Type B pancreatic cell (in vitro differentiated cells): ENCODE measurements at places on chromosomes 16 and 17. TPM values are rescaled to one million over a fixed set of nuclear protein-coding genes. Genes with fewer than 3 reads are reported as not detected.
A peak's percentile ranks its signal among the peaks of the same experiment; 100 is the strongest.

Gene HSPB9
- total RNA-seq, result 0.36 TPM in 1 of 2 replicates, not detected in the other

Gene KRT222
- 0.34 and 0.74 TPM in 2 replicates for total RNA-seq

Gene SLFN13
- 14.3 and 17.1 TPM in 2 replicates for total RNA-seq

Gene MYH4
- 0.12 TPM in 2 replicates for total RNA-seq

Gene IGSF6
- not detected in 2 replicates for total RNA-seq

Gene WFIKKN1
- total RNA-seq, result 0.71 and 9.0 TPM in 2 replicates

DNA sequence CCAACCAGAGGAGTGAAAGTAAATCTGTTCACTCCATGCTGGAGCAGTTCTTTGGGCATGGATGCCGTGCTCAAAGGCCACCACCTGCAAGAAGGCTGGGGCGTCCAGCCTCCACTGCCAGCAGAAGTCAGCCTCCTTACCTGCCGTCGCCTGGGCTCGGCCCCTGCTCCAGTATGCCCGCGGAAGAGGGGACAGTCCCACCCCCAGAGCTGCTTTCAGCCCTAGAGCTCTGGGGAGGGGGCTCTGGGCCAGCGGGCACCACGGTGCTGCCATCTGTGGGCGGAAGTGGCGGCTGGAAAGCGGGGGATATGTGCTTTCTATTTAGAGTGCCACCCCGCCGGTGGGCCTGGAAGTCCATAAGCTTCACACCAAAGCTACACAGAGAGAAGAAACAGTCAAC is 75.9 kb downstream of the ARHGAP17 start:
- no peak for DNase-seq
- H3K4me3 ChIP-seq, result no peak overlapping the region
- no peak overlapping the region for H3K27ac ChIP-seq
- H3K36me3 ChIP-seq, result peaks cover 19% of the 10 kb centered on the region
- H3K4me1 ChIP-seq, result no peaks in the 10 kb centered on the region
- H3K27me3 ChIP-seq, result no peaks in the 10 kb centered on the region

DNA sequence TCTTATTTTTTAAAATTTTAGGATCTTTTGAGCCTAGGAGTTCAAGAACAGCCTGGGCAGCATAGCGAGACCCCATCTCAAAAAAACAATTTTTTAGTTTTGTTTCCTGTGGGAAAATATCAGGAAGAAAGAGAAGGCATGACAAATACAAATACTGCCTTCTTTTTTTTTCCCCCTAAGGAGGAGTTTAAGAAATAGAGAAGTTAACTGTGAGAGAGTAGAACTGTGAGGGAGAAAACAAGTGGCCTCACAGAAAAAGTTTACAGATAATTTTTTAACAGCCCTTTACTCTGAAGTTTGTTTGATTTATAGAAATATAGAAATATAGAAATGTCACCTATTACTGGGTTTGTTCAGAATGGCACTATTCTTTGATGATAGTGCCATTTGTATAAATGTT is 21.1 kb downstream of the TTYH2 start:
- no peak for DNase-seq
- no peaks in the 10 kb centered on the region for H3K36me3 ChIP-seq
- H3K27me3 ChIP-seq, result peaks cover 3% of the 10 kb centered on the region
- H3K27ac ChIP-seq, result no peak overlapping the region

GRCh38 chr16:88408561-88409142 is 25.9 kb downstream of the ZNF469 start:
- H3K36me3 ChIP-seq, result no peaks in the 10 kb centered on the region
- no peak overlapping the region for H3K27ac ChIP-seq
- H3K4me3 ChIP-seq, result no peak overlapping the region
- no peak for DNase-seq
- peaks cover 10% of the 10 kb centered on the region for H3K4me1 ChIP-seq

- no peaks in the 10 kb centered on the region for H3K27me3 ChIP-seq
- no peak for DNase-seq
- H3K36me3 ChIP-seq, result peaks cover 4% of the 10 kb centered on the region
Measured at GRCh38 chr16:87345726-87346424, 28.7 kb upstream of the C16orf95 start.

- peaks cover 14% of the 10 kb centered on the region for H3K27me3 ChIP-seq
- H3K4me3 ChIP-seq, result no peak overlapping the region
- DNase-seq, result no peak
- H3K27ac ChIP-seq, result no peak overlapping the region
- peaks cover 7% of the 10 kb centered on the region for H3K4me1 ChIP-seq
- H3K36me3 ChIP-seq, result no peaks in the 10 kb centered on the region
Measured at GRCh38 chr17:74042744-74043486, 160.6 kb upstream of the RPL38 start.

DNA sequence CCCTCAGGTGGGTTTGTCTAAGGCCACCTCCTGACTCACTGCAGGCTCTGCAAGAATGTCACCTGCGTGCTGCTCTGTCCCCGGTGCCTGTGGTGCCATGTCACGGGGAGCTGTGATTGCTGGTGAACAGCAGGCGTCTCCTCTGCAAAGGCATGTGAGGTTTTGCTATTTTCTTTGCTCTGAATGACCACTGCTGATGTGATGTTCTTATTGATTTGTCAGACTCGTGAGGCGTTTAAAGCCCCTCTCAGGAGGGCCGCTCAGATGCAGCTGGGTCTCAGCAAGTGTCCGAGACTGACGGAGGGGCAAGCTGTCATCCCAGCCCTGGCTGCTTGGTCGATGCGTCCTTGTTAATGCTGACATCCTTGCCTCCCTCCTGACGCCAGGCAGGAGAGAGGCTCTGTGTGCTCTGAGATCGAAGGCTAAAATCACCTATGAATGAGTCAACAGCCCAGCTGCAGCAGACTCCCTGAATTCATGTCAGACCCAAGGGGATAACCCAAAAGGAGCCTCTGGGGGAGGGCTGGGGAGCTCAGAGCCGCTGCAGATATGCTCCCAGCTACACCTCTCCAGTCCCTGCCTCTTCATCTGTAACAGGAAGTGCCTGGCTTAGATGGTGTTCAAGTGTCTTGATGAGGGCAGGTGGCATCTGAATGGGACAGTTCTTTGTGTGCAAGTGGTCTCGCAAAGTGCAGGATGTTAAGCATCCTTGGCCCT is 11.8 kb upstream of the PEMT start:
- no peaks in the 10 kb centered on the region for H3K36me3 ChIP-seq
- H3K27ac ChIP-seq, result no peak overlapping the region
- no peak overlapping the region for H3K4me3 ChIP-seq
- no peaks in the 10 kb centered on the region for H3K27me3 ChIP-seq

GRCh38 chr17:15496735-15497670 is 29.6 kb upstream of the CDRT4 start:
- peaks cover 15% of the 10 kb centered on the region for H3K4me1 ChIP-seq
- H3K27me3 ChIP-seq, result no peaks in the 10 kb centered on the region
- no peak overlapping the region for H3K4me3 ChIP-seq
- H3K36me3 ChIP-seq, result peaks cover 36% of the 10 kb centered on the region

GRCh38 chr17:59617156-59617732 is 2.5 kb upstream of the CLTC start:
- H3K4me3 ChIP-seq, result peak overlapping the region; percentile 95
- no peaks in the 10 kb centered on the region for H3K27me3 ChIP-seq
- H3K4me1 ChIP-seq, result peaks cover 26% of the 10 kb centered on the region

GRCh38 chr17:64410750-64411490 is 20.3 kb upstream of the PECAM1 start:
- no peak overlapping the region for H3K27ac ChIP-seq
- H3K36me3 ChIP-seq, result no peaks in the 10 kb centered on the region
- no peak overlapping the region for H3K4me3 ChIP-seq
- no peak for DNase-seq
- H3K4me1 ChIP-seq, result peaks cover 9% of the 10 kb centered on the region
- H3K27me3 ChIP-seq, result no peaks in the 10 kb centered on the region

DNA sequence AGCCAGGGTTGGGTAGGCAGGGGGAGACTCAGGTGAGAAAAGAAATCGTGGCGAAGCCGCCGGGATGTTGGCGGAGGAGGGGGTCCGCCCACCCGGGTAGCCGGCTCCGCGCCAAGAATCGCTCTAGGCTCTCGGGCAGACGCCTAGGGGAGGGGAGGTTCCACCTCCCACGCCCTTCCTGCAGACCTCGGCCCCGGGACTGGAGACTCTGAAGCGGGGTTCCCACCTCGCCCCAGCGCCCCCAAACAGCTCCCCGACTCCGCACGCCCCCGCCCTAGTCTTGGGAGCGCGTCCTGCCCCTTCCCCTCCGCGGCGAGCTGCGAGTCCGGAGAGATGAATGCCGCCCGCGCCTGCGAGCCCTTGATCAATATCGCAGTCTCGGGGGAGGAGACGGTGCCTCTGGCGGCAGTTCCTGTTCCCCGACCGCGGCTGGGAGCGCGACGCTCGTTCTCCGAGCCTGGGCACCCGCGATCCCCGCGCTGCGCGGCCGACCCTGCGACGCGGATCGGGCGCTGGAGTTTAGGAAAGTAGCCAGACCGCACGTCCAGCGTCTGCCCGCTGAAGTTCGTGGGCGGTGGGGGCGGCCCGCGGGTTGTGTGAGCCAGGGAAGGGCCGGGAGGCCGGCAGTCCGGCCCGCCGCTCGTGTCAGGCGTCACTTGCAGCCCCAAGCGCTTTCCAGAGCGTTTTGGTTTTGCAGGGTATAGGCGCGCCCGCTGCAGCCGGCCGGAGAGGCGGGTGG is 790 bp downstream of the CRHR1 start:
- DNase-seq, result no peak
- no peak overlapping the region for H3K27ac ChIP-seq
- H3K36me3 ChIP-seq, result no peaks in the 10 kb centered on the region

DNA sequence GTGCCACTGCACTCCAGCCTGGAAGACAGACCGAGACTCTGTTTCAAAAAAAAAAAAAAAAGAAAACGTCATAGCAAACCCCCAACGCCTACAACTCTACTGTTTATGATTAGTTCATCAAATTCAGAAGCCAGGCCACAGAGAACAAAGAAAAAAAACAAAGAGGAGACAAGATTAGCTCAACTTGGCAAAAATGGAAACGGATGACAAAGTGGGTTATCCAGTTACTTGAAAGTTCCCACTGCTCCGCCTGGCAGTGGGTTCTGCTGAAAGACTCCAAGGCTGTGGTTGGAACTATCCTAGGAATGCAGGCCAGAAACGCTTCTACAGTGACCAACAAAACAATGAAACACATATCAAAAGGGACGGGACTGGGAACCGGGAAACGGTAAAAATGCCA is 53.1 kb downstream of the MRM3 start:
- DNase-seq, result no peak
- H3K27ac ChIP-seq, result no peak overlapping the region
- H3K4me1 ChIP-seq, result peaks cover 4% of the 10 kb centered on the region
- peaks cover 13% of the 10 kb centered on the region for H3K36me3 ChIP-seq
- no peak overlapping the region for H3K4me3 ChIP-seq
